ENCODE measurements at places on chromosomes 1 and 21. TPM values are rescaled to one million over a fixed set of nuclear protein-coding genes. Genes with fewer than 3 reads are reported as not detected.

DNA sequence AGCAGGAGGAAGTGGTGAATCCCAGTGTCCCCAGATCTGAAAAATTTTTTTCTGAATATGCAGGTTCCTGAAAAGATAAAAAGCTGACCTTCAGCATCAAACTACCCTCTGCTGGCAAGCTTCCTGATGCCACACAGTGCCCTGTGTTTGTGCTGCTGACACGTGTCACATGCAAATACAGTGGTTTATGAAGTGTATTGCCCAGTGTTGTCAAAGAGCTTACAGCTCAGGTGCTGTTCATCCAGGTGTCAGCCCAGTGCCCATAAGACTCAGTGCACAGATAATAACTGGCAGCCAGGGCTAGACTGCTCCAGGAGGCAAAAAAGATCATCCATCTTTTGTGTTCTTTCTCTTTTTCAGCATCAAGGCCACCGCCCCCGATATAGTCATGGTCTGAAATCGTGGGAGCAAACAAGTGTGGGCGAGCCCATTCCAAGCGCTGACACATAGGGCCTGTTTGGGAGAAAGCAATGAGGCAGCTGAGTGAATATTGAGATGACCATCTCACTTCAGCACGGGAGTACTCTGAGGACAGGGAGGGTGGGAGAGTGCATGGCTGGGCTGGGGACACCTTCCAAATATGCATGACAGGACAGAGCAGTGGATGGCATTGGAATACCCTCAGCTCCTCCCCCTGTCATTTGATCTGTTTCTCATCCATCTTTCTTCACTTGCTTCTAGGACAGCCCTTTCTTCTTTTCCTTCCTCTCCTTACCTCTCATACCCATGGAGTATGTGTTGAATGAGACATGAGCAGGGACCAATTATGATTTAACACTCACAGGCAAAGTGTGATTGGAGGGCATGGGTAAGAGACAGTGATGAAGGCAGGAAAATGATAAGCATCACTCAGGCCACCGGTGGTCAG, 6.4 kb upstream of the KCNK1 start:
- peak; percentile 28 for DNase-seq

DNA sequence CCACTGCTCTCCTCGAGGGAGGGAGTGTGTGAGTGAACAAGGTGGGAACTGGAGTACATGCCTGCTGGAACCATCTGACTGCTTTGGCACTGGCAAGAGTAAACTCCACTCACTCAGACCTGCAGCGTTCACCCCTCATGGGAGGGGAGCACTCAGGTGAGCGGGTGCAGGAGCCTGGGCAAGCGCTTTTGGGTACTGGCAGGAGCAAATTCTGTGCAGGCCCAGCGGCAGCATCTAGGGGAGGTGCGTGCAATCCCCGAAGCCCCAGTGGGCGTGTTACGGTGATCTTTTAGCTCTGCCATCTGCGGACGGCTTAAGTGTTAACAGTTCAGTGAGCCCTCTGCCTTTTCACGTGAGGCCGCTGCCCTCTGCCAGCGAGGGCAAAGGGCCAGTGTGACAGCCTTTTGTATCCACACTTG, 127.4 kb downstream of the PATJ start:
- no peak for DNase-seq

- DNase-seq, result no peak
Measured at GRCh38 chr1:9852410-9853248, 28.9 kb upstream of the CLSTN1 start.

GRCh38 chr21:35730325-35730724, 330.0 kb downstream of the SETD4 start:
- DNase-seq, result no peak

- DNase-seq, result no peak
Measured at GRCh38 chr1:33893147-33893830, 29.4 kb downstream of the HMGB4 start.

DNA sequence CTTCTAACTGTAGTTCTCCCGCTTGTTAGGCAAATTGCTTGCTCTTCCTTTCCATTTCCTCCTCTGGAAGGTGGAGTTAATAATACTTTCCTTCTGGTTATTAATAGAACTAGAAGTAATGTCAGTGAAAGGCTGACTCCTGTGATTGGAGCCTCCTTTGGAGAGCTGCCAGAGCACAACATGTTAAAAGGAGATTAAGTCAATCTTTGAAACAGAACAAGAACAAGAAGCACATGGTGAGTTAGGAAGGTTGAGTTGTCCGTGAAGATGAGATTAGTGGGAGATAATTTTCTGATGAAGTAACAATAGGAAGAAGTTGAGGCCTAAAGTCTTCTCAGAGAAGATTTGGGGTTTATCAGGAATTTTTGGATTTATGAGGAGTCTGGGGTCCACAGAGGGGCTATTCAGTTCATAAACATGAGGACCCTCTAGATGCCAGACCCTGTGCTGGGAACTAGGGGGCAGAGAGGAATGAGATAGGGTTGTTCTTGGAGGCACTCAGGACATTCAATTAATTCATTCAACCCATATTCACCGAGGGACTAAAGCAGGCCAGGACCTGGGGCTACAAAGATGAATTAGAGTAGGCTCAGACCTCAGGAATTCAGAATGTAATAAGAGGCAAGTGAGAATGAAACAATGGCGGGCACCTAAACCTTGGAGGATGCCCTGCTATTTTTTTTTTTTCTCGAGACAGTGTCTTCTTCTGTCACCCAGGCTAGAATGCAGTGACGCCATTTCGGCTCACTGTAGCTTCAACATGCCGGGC, 40.7 kb upstream of the DHCR24 start:
- no peak for DNase-seq

- no peak for DNase-seq
Measured at GRCh38 chr1:22778862-22779520, 68.4 kb downstream of the EPHB2 start.

- DNase-seq, result no peak
Measured at GRCh38 chr1:102252731-102253505, 256.2 kb upstream of the OLFM3 start.

DNA sequence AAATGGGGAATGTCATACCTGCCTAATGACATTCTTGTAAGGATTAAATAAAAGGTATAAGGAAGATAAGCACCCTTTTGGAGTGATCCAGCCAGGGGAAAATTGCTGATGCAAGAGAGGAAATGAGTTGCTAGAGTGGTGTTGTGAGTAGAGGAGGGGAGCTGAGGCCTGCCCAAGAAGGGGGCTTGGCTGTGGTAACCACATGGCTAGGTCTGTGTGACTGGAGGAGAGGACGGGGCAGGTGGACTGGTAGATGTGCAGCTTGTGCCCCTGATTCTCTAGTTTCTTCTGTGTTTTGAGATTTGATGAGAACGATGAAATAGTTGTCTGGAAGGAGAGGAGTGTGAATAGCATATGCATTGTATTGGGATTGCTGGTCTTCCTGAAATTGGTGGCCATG, 6.6 kb downstream of the TXLNA start:
- DNase-seq, result no peak

DNA sequence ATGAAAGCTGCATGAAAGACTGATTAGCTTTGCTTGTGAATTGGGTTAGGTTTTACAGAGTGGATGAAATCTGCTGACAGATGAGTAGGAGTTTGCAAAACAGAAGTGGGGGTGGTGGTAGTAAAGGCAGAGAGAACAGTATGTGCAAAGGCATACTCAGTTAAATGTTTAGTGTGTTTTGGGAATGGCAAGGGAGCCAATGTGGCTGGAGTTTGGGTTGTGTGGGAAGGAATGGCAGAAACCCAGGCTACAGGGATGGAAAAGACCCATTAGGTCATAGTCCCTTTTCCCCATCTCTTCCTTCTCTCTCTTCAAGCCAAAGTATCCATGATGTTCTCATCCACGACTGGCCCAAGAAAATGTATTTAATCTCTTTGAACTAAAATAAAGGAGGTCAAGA, 362.2 kb upstream of the LYPLAL1 start:
- DNase-seq, result no peak

DNA sequence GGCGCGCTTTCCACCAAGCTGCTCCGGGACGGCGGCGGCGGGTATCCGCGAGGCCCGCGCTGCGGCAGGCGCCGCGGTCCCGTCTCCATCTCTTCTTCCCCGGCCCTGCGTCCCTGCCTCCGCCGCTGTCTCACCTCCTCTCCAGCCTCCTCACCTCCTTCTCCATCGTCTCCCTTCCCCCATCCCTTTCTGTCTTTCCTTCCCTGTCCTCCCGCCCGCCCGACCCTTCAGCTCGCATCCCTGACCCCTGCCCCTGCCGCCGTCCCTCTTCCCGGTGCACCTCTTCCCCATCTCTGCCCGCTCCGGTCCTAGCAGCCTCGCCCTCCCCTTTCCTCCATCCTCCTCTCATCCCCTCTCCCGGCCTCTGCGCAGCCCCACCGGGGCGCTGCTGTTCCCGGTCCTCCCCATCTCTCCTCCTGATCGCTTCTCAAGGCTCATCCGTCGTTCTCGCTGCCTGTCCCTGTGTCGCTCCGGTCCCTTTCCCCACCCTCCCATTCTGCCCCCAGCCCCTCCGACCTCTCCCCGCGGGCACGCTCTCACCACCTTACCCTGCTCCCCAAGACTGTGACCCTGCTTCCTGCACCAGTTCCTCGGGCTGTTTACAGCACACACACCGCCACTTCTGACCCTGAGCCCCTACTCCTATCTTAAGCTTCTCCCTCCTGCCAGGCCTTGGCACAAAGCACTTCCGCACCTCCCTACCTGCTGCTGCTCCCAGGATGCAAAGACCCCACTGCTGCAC, 760 bp upstream of the NPHP4 start:
- DNase-seq, result no peak

GRCh38 chr1:170424346-170424745, 107.6 kb upstream of the GORAB start:
- no peak for DNase-seq

DNA sequence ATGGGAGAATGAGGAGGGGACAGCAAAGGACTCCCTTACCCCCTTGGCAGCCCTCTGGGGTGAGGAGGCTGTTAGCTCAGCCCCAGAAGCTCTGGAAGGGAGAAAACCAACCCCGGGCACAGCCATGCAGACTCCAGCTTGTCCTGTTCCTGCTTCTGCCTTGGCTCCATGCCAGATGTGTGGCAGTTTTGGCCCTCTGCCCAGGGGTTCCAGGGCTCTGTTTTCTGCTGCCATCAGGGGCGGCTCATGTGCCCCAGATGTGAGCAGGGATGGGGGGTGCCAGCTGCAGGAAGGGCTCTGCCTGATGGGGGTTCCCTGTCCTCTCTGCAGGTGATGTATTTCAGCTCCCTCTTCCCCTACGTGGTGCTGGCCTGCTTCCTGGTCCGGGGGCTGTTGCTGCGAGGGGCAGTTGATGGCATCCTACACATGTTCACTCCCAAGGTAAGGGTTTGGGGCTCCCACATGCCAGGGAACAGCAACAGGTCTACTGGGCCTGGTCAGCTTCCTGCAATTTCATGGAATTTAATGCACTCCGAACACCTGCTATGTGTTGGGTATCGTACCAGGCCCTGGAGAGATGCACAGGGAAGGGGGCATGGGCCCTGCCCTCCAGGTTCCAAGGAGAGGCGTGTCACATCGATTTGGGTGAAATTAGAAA, 26.1 kb downstream of the SLC6A17 start:
- DNase-seq, result peak; percentile 70

GRCh38 chr1:8456991-8457390, 139.1 kb downstream of the SLC45A1 start:
- DNase-seq, result no peak

DNA sequence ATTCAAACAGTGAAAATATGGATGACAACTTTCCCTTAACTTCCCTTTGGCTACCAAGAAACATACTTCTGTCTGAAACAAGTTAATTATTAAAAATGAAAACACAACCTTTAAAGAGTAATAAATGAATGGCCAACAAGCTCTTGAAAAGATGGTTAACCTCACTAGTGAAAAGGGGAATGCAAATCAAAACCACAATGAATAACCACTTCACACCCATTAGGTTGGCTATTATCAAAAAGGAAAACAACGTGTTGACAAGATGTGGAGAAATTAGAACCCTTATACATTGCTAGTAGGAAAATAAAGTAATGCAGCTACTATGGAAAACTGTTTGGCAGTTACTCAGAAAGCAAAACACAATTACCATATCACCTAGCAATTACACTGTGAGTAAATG, 14.1 kb downstream of the COP1 start:
- DNase-seq, result no peak

DNA sequence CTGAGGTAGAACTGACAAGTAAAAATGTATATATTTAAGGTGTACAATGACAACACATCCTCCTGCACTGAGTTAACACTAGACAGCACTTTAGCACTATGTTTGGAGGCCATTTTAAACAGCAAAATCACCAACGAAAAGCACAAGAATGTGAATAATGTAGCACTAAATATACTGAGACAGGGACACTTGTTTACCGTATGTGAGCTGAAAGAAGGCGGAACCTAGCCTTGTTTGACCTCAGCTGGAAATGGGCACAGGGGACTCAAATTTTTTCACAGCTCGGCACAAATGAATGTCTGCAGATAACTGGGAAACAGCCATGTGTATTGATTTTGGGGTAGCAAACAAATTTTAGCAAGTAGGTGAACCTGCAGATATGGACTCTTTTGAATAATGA, 18.0 kb upstream of the ATG4C start:
- no peak for DNase-seq

DNA sequence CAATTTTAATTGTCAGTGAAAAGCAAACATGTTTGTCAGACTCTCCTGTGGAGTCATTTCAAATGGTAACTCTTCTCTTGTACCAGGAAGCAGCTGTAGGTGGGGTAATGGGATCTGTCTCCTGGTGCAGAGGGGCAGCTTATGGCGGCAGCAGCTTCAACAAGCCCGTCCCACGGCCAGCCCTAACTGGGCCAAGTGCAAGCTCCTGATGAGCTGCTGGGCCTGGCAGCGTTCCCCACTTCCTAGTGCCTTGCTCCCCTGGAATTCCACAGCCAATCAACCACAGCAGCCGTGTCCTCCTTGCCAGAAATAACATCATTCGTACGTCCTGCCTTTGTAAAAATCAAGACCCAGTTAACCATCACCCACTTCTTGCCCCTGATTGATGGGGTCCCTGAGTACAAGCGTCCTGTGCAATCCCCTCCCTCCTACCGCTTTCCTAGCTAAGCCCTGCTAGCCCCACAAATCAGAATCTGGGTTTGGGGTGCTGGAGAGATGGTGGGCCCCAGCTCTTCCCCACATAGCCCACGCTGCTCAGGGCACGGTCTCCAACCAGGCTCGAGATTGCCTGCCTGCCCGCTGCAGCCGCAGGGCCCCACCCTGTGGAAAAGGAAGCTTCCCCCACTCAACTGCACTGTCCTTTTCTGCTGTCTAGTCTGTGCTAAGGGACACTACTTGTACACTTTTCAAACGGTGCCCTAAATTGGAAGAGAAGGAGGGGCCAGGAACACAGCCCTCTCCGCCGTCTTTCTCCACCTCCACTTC, 61.2 kb downstream of the TOR1AIP2 start:
- DNase-seq, result no peak

Gene ADAMTS5
- total RNA-seq, result not detected

Gene PRELP
- total RNA-seq, result not detected

Gene LIN28A
- not detected for total RNA-seq

Gene RBP7
- 0.83 TPM for total RNA-seq

Gene INAVA
- total RNA-seq, result 175 TPM

Gene HTR6
- not detected for total RNA-seq

Gene FLG2
- total RNA-seq, result not detected

Gene S1PR1
- total RNA-seq, result not detected

Gene HDGF
- total RNA-seq, result 470 TPM
